ENCODE measurements at places on chromosomes 1 and 21.

DNA sequence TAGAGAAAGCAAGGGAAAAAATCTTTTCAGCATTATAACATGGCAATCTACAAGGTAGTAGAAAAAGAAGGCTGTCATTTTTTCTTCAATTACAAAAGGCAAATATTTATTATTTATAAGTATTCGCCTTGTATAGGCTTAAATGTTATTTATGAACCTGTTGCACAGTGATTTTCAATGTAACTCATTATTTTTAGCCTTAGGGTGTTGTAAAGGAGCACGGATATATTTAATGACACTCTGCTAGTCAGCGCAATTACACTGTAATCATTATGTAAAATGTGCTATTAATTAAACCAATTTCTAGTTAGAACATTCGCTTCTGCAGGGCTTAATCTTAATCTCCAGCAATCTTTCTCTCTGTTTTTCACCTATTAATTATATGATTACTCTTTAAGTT, 145.0 kb downstream of the ATG4C start:
- DNase-seq, result no peak

DNA sequence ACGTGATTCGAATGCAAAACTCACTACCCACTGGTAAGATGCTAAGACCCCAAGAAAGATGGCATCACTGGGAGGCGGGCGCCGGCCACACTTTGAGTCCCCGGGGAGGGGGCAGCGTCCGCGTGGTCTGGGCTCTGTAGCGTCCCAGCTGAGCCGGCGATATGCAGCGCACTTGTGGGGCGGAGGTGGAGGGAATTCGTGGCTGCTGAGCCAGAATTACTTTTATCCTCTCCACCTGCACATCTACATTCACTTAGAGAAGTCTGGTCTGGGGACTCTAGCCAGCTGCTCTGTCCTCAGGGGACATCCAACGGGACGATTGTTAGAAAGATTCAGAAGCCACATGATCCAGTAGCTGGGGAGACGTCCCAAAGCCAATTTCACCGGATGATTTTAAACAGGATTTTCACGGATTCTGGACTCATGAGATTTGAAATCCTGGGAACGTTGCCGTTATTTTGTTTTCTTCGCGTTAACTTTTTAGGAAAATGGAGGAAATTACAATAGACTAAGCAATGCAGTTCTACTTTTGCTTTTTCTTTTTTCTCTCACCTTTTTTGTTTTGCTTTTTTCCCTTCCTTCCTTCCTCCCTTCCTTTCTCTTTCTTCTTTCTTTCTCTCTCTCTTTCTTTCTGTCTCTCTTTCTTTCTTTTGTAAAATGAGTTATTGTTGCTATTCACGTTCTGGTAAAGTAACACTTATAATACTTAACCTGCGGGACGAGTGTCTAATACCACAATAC, 1.3 kb downstream of the JAM2 start:
- no peak for DNase-seq

- DNase-seq, result no peak
These were observed 570.1 kb upstream of the CXADR start for GRCh38 chr21:16942703-16943102.

- no peak for DNase-seq
These were observed 52.1 kb downstream of the CD34 start for GRCh38 chr1:207858806-207859205.

DNA sequence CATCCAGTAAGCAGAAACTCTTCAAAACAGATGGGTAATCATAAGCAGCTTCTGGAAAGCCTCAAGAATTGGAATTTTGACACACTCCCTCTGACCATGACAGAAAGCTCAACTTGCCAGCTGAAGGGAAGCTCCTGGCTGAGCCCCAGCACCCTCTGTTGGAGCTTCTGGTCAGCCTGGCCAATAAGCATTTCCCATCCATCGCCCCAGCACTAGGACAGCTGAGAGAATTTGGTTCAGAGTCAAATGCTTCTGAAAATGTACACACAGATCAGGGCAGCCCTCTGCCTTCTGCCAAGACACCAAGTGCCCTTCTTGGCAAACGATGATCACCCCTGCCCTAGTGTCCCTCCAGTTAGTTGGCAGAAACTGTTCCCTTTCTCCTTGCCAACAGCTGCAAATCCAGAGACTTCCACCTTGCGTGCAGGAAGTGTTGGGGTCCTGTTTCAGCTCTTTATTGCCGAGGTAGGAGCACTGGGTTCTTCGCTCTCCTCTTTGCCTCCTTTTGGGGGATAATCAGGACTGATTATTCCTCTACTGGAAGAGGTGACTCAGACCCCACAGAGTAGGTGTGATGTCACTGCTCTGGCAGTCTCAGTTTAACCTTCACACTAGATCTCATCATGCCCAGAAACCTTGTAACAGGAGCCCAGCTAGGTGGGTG, 11.9 kb downstream of the PIGV start:
- DNase-seq, result no peak

DNA sequence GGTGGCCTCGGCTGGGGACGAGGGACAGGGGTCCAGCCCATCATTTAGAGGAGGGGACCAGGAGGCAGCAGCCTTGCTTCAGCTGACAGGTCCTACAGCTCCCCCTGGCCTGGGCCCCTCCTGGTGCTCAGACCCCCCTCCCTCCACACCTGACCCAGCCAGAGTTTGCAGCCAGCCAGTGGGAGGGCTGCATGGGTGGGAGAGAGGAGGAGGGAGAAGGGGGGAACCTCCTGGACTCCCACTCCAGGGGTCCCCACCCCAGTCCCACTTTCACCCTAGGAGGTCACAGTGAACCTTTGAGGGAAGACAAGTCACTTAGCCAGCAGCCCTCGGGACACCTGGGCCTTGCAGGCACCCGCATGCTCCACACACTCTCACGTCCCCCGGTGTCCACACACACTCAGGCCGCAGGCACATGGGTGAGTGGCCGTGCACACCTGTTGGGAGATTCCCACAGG, 108.9 kb upstream of the ZBTB40 start:
- DNase-seq, result no peak

GRCh38 chr1:152622803-152623202, at the start of gene LCE3A:
LCE3A (minus strand) TSS chr1:152623103; CDS start chr1:152623103, 0 bp downstream.
- DNase-seq, result no peak

DNA sequence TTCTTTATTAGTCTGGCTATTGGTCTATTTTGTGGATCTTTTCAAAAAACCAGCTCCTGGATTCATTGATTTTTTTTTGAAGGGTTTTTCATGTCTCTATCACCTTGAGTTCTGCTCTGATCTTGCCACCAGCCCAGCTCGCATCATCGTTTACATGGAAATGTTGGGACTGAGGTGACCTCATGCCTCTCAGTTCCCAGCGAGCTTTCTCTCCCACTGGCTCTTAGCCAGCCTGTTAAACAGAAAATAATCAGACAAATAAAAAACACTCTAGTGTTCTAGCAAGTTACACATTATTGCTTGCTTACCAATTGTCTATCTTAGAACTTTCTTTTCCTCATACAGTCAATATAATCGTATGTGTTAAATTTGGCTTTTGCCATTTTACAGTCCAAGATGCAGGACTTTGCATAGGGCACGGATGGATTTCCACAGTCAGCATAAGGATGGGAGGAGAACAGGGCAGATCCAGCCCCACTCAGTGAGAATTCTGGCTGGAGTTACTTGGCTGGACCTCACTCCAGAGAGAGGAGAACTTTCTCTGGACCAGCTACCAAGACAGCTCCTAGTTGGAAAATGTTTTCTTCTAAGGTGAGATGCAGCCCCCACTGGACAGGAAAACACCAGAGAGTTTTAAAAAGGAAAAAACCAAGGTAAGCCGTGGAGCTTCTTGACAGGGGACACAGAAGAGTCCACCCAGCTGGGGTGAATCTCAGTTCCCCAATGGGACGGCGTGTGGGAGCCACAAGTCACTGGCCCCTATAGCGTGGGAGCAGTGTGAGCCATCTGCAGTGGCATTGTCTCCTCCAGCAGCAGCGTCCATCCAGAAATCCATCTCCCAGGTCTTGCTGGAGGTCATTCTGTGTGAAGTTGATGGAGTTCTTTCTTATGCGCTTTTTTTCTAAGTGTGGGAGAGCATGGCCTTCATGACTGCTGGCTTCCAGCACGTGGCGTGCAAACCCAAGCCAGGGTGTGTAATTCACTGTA, 17.6 kb downstream of the PGBD2 start:
- DNase-seq, result no peak

DNA sequence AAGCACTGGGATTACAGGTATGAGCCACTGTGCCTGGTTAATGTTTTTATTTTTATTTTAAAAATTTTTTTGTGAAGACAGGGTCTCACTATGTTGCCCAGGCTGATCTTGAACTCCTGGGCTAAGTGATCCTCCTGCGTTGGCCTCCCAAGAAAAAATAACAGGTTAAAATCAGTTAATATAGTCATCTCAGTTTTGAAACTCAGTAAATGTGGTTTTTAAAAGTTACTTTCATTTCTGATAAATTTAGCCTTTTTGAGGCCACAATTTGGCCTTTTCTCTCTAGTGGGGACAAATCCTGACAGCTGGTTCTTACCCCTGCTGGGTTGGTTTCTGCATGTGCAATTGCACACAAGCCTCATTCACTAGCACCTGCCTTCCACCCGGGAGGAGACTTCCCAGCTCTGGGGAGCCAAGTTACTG, 13.3 kb downstream of the PMF1 start:
- no peak for DNase-seq

DNA sequence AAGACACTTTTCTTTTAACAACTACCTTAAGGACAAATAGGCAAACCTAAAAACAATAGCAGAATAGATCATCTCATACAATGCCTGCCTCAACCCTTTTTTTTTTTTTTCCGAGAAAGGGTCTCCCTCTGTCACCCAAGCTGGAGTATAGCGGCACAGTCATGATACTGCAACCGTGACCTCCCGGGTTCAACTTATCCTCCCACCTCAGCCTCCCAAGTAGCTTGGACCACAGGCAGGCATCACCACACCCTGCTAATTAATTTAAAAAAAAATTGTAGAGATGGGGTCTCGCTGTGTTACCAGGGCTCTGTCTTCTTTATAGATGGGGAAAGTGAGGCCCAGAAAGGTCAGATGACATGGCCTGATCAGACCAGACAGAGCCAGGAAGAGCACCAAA, 7.9 kb downstream of the SH3BGRL3 start:
- DNase-seq, result no peak

GRCh38 chr1:14662116-14662515, 63.6 kb downstream of the KAZN start:
- no peak for DNase-seq

- DNase-seq, result no peak
These were observed 108.3 kb downstream of the POU2F1 start for GRCh38 chr1:167328816-167329483.

- DNase-seq, result no peak
These were observed 55.6 kb upstream of the FMOD start for GRCh38 chr1:203406446-203407045.

DNA sequence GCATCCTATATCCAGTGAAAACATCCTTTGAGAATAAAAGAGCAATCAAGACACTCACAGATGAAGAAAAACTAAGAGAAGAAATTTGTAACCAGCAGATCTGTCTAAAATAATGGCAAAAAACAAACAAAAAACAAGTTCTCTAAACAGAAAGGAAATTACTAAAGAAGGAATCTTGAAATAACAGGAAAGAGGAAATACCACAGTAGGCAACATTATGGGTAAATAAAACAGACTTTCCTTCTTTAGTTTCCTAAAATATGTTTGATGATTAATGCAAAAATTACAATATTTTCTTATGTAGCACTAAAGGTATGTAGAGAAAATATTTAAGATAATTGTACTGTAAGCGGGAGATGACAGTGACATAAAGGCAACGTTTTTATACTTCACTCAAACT, 23.5 kb downstream of the SLC19A1 start:
- no peak for DNase-seq

- DNase-seq, result no peak
These were observed 34.8 kb downstream of the SNAP47 start for GRCh38 chr1:227769936-227770494.

DNA sequence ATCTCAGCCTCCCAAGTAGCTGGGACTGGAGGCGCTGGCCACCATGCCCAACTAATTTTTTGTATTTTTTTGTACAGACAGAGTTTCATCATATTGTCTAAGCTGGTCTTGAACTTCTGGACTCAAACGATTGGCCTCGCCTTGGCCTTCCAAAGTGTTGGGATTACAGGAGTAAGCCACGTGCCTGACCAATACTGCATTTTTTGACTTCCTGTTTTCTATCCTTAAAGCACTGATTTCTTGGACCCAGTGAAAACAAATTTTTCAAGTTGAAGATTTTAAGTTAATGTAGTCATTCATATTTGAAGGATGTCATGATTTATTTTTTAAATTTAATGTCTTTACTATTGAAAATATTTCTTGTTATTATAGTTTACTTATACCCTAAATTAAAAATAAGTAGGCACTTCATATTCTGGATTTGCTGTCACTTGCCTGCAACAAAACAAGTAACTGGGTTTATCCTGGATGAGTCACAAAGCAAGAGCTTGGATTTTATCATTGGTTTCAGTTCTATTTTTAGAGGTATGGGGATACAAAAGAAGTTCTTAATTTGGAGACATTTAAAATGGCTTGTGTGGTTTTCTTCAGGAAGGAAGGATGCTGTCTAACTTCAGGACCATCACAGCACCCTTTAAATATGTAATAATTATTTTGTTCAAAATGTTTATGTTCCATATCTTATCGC, 2.2 kb upstream of the VPS45 start:
- no peak for DNase-seq

DNA sequence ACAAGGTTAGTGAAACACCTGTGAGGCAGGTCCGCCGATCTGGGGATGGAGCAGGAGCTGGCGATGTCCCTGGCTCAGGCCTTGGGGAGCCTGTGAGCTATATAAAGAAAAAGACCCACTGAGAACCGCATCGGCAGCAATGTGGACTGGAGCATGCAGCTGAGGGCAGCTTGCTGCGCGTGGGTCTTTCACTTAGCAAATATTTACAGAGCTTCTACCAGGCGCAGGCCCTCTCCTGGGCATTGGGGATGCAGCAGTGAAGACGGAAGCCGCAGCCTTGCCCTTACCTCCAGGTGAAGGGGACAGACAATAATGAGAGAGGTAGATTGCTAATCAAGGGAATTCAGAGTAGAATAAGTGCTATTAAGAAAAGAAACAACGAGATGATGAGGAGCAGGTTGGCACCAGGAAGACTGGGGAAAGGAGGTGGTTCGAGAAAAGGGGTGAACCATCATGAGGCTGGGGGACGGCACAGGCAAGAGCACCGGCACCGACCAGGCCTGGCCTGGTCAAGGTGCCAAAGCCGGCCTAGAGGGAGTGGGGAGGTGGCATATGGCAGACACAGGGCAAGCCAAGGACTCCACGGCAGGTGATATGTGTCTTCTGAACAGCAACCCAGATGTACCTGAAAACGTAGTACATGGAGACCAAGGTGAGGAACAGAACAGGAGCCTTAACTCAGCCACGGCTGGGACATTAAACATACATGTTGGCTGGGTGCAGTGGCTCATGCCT, 60.7 kb upstream of the PAX7 start:
- DNase-seq, result no peak

DNA sequence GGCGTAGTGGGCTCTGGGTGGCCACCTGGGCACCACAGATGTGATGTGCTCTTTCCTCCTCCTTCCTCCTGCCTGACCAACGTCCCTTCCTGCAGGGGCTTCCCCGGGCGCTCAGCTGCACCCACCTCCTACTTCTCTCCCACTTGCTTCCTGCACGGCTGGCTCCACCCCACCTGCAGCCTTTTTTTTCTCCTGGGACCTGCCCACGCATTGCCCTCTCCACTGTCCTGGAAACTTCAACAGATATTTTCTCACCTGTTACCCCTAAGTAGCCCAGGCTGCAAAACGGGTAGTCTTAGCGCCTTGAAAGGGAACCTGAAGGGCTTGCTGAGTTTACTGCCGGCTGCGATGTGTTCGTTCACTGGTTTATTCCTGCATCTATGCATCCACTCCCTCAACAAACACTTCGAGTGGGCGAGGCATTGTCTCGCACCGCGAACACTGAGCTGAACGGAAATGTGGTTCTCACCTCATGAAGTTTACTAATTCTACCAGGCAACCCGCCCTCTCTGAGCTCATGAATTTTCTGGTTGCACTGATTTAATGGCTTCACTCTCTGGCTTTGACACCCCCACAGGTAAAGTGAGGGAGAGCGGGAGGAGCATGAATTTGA, 23.6 kb downstream of the ZBTB18 start:
- no peak for DNase-seq

Measured in SK-N-MC (cell line).